Common myeloid progenitor, CD34-positive (primary cell): ENCODE measurements at places on chromosomes 12 and 14.

- no peak overlapping the region for H3K27ac ChIP-seq
- no peak overlapping the region for H3K4me3 ChIP-seq
- H3K27me3 ChIP-seq = no peaks in the 10 kb centered on the region
- H3K36me3 ChIP-seq = no peaks in the 10 kb centered on the region
- no peaks in the 10 kb centered on the region for H3K4me1 ChIP-seq
Measured at GRCh38 chr12:87943762-87944161, 85.4 kb downstream of the C12orf50 start.

- H3K4me1 ChIP-seq = no peaks in the 10 kb centered on the region
- H3K27ac ChIP-seq = no peak overlapping the region
- H3K36me3 ChIP-seq = peaks cover 5% of the 10 kb centered on the region
- H3K4me3 ChIP-seq = no peak overlapping the region
- no peak for DNase-seq
Measured at GRCh38 chr12:107597695-107598410, 87.7 kb upstream of the PWP1 start.

- H3K4me3 ChIP-seq = no peak overlapping the region
- H3K4me1 ChIP-seq = no peaks in the 10 kb centered on the region
Measured at GRCh38 chr12:88298014-88298682, 156.0 kb downstream of the TMTC3 start.

DNA sequence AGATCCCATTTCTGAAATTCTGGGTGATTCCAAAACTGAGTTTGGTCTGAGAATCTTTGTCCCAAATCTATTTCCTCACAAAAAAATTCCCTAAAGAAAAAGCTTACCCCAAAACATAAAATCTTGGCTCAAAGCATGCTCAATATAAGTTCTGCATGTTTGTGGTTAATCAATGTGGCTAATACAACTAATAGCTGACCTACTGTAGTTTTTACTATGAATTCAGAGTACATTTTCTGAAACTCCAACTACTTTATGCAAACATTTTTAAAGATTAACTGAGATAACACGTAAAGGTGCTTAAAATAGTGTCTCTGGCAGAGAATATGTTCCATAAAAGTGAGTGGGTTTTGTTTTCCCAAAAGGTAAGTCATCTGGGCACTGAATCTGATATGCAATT is 133.1 kb downstream of the MED13L start:
- no peak for DNase-seq
- H3K4me3 ChIP-seq = no peak overlapping the region
- H3K27ac ChIP-seq = peak overlapping the region; percentile 59
- H3K4me1 ChIP-seq = peaks cover 42% of the 10 kb centered on the region
- no peaks in the 10 kb centered on the region for H3K36me3 ChIP-seq

- H3K4me1 ChIP-seq = peaks cover 45% of the 10 kb centered on the region
- H3K4me3 ChIP-seq = peak overlapping the region; percentile 32
- peaks cover 11% of the 10 kb centered on the region for H3K36me3 ChIP-seq
- peak; percentile 58 for DNase-seq
- peak overlapping the region; percentile 46 for H3K27ac ChIP-seq
- no peaks in the 10 kb centered on the region for H3K27me3 ChIP-seq
Measured at GRCh38 chr14:91317381-91318308, 73.1 kb upstream of the GPR68 start.
